Activated T-cell treated with anti-CD3 and anti-CD28 coated beads, Interleukin-2, amount 50 U/mL, for 72 hours (primary cell): ENCODE measurements at places on chromosomes 7 and 10.
A peak's percentile ranks its signal among the peaks of the same experiment; 100 is the strongest.

GRCh38 chr7:125551008-125551407, 621.4 kb upstream of the POT1 start:
- no peak for DNase-seq

GRCh38 chr7:133489906-133490305, 237.0 kb downstream of the EXOC4 start:
- DNase-seq: no peak

GRCh38 chr10:124494046-124494807, 32.6 kb downstream of the LHPP start:
- DNase-seq: peak; percentile 10

- no peak for DNase-seq
These were observed 167.4 kb downstream of the TMEM26 start for GRCh38 chr10:61285749-61286148.
